AG09309 (cell line): ENCODE measurements at places on chromosomes 3 and 15.

GRCh38 chr15:66039117-66039871 lies 170.0 kb downstream of the RAB11A start:
- no peak for DNase-seq

- no peak for DNase-seq
Measured at GRCh38 chr3:90011131-90011530, 903.7 kb downstream of the EPHA3 start.

GRCh38 chr3:39052583-39052982 lies 767 bp downstream of the WDR48 start:
- no peak for DNase-seq

DNA sequence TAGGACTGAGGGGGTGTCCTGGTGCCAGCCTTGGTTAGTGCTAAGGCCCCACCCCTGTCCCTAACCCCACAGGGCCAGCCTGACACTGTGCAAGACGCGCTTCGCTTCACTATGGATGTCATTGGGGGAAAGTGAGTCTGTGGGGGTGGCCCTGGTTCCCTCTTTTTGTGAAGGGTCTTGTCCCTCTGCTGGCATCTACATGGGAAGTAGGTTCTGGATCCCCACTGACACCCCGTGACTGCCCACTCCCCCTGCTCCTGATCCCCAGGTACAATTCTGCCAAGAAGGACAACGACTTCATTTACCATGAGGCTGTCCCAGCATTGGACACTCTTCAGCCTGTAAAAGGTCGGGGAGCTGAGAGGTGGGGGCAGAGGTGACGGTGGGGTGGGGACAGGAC lies 26.4 kb downstream of the PTPN23 start:
- DNase-seq: no peak
